ENCODE measurements at places on chromosomes 6 and 20. TPM values are rescaled to one million over a fixed set of nuclear protein-coding genes. Genes with fewer than 3 reads are reported as not detected.

DNA sequence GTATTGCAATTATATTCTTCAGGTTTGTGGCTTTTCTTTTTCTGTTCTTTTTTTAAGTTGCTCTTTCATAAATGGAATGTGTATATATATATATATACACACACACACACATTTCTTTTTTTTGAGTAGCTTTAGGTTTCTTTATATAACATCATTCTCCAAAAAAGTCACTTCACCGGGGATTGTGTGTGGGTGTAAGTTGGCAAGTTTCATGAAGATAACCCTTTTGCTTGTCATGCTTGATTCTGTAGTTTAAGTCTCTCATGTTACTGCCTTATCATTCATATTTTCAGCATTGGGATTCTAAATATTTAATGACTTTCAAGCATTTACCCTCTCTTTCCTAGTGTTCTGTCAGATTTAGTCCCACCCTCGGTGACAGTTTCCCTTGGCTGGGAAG lies 181.0 kb downstream of the FARS2 start:
- ATAC-seq = no peak

GRCh38 chr6:114452785-114453401 lies 110.1 kb upstream of the HS3ST5 start:
- no peak for ATAC-seq

GRCh38 chr6:141736104-141736503 lies 396.6 kb upstream of the GJE1 start:
- peak; percentile 33 for ATAC-seq

FAM135A gene
- 12.5 TPM for total RNA-seq

- ATAC-seq = peak; percentile 14
Measured at GRCh38 chr6:1610497-1611321, 994 bp downstream of the FOXC1 start.

MYL9 gene
- total RNA-seq = 21.8 TPM

DNA sequence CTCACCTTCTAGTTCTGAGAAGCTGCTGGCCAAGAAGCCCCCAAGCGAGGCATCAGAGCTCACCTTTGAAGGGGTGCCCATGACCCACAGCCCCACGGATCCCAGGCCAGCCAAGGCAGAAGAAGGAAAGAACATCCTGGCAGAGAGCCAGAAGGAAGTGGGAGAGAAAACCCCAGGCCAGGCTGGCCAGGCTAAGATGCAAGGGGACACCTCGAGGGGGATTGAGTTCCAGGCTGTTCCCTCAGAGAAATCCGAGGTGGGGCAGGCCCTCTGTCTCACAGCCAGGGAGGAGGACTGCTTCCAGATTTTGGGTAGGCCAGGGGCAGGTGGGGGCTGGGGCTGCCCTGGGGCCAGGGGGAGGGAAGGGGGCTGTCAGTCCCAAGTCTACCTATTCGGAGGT lies 2.3 kb downstream of the MYLK2 start:
- no peak for ATAC-seq

GRCh38 chr20:21511850-21512633 lies 1.8 kb downstream of the NKX2-2 start:
- ATAC-seq = no peak

- no peak for ATAC-seq
Measured at GRCh38 chr20:2394411-2395055, 13.8 kb downstream of the TGM6 start.
